T-cell (primary cell): ENCODE measurements at places on chromosomes 13 and 19.
A peak's percentile ranks its signal among the peaks of the same experiment; 100 is the strongest.

DNA sequence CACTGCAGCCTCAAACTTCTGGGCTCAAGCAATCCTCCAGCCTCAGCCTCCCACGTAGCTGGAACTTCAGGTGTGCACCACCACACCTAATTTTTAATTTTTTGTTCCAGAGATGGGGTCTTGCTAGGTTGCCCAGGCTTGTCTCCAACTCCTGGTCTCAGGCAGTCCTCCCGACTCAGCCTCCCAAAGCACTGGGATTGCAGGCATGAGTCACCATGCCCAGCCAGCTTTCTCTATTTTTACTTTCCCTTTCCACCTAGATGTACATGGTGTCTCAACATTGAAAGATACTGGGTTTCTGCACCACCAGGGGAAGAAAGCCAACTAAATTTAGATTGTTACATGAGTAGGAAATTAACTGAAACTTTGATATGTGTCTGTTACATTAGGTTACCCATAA lies 13.8 kb upstream of the ZNF846 start:
- DNase-seq: no peak

GRCh38 chr19:30178721-30179402 lies 193.3 kb upstream of the ZNF536 start:
- DNase-seq: no peak

DNA sequence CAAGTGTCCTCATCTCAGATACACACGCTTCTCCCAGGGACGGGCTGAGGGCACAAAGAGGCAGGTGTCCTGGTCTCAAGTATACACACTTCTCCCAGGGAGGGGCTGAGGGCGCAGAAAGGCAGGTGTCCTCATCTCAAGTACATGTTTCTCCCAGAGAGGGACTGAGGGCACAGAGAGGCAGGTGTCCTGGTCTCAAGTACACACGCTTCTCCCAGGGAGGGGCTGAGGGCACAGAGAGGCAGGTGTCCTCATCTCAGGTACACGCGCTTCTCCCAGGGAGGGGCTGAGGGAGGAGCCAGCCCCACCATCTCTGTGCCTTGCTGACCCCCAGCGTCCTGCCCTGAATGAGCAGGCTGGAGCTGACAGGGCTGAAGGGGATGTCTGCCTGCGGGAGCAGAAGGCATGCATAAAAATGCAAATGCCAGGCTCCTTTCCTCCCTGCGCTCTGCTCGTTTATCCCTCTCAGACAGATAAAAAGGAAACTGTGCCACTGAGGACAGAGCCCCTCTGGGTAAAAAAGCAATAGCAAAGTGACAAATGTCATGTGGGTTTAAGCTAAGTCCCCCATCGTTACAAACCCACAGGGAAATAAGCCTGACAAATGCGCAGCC lies 96.1 kb upstream of the UQCRFS1 start:
- no peak for DNase-seq

DNA sequence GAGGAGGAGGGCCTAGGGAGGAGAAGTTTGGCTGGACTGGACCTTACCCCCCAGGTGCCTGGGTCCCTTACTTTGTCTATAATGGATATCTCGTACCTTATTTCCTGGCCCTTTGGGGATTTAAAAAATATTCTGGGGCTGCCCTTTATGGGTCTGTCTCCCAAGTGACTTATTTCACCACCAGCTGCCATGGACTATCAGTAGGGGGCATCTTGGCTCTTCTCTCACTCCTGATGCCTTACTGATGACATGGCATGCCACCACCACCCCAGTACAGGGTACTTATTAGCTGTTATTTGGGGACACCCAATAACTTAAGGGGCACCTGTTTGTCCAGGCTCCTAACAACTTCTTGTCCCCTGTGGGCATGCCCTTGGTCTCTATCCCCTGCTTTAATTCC lies 38.0 kb downstream of the NFIX start:
- no peak for DNase-seq

DNA sequence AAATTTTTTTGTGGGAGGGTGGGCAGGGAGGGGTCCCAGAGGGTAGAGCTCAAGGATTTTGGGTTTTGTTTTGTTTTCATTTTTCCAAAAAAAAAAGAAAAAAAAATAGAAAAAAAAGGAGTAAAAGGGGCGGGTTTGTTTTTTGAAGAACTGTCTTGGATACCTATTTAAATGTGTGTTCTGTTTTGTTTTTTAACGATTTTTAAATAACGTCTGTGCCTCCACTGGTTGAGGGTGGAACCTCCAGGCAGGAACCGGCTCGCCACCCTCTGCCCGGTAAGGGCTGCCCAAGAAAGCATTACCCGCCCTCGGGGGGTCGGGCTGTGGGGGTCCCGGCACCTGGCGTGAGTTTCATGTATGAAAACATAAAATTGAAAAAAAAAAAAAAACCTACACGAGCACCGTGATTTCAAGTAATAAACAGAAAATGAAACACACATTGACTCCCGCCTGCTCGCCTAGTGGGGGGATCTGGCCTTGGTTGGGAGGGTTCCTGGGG lies 10.4 kb downstream of the MIDN start:
- no peak for DNase-seq

GRCh38 chr13:46164661-46165060 lies 17.3 kb downstream of the LCP1 start:
- no peak for DNase-seq

GRCh38 chr19:6768236-6768785 lies 1.1 kb upstream of the SH2D3A start:
- DNase-seq: no peak

DNA sequence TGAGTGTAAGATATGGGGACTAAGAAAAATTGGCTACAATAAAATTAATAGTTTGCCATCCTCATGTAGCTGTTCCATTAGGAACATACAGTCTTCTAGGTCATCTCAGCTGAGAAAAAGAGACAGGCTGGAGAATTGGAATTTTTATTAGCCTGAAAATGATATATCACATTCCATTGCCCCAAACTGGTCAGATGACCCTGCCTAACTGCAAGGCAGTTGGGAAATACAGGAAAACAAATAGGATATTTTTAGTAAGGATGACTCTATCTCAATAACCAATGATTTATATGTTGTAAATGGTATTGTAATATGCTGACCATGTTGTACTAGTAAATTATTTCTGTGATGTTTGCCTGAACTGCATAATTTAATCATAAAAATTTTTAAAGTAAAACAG lies 673.8 kb downstream of the PCDH9 start:
- DNase-seq: no peak

GRCh38 chr19:46954502-46954992 lies 65.1 kb upstream of the NPAS1 start:
- DNase-seq: no peak

DNA sequence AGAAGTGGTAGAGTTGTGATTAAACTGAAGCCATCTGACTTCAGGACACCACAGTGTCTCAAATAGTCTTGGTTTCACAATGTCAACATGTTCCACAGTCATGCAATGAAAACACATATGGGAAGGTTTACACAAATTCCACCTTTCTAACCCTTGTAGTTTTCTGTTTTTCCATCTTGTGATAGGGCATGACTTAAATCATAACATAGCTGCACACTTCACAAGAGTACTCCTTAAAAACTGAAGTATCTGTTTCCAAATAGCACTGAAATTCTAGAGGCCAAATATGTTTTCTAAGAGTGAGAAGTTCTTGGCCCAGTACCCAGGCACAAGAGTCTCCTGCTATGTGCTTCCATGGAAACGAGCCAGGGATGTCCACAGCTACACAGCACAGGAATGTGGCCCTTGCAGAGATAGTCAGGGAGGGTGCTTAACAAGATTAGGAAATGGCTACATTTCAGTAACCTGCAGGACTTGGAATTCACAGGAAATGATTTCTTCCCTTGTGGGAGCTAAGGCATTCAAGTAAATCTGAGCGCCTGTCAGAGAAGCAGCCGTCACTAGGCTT lies 269.1 kb downstream of the NDFIP2 start:
- DNase-seq: no peak

GRCh38 chr13:106466691-106467426 lies 68.6 kb downstream of the EFNB2 start:
- DNase-seq: no peak

DNA sequence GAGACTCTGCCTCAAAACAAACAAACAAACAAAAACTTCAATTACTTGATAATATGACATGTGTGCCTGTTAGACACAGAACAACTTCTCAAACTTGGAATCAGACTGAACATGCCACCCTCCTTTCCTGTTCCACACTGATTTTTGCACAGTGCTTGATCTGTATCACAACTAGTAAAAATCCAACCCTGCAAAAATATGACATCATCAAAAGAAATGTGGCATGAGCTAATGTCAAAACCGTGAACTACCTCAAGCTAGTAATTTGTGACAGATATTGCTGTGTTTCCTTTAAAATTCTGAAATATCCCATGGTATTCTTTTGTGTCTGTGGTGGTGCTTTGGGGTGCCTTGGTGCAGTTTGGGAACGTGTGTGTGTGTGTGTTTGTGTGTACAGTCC lies 8.2 kb downstream of the MYCBP2 start:
- DNase-seq: no peak

DNA sequence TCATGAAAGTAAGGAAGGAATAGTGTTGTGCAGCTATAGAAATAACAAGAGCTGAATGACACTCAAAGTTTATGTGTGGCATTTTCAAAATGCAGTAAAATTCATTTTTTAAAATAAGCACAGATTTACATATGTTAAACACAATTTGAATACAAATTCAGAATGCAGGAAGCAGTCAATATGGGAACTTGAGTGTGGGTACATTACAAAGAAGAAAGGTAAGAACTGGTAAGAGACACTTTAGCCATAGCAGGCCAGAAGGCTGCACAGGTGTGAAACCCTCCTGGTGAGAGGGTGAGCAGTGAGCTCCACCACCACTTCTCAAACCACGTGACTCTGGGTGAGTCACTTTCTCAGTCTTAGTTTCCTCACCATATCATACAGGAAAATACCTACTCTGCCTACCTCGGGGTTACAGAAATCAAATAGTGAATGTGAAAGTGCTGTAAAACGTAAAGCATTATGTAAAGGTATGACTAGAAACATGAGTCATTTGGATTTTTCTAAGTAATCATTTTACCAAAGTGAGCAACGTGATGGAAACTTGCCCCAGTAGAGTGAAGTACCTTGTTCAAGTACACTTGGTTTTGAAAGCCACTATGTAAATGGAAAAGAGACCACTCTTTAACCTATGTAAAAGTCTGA lies 40.5 kb downstream of the USP12 start:
- peak; percentile 45 for DNase-seq

- no peak for DNase-seq
These were observed 460.3 kb upstream of the KLHL1 start for GRCh38 chr13:70568571-70568970.

DNA sequence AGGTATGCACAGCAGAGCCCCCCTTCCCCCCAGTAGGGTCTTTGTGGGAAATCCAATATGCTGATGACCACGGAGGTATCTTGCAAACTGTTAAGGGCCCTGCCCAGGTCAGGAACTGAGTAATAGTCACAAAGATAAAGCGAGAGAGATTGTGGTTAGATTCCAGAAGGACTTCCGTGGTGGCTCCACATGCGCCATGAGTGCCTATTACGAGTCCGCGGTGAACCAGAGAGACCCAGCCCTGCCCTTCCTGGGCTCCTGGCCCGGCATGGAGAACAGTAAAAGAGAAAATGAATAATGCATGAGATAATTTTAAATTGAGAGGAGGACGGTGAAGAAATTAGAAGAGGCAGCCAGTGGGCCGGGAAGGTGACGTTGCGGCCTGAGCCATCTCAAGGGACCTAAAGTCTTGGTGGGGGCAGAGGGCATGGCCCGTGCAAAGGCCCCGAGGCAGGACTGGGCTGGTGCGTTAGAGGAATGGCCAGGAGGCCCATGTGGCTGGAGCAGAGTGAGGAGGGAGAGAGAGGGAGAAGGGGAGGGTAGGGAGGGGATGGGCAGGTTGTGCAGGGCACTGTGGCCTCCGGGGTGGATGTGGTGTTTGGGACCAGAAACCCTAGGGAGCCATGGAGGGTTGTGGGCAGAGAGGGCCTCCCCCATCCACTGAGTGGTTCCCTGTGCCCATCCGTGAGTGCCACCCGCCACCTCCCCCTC lies 46.6 kb upstream of the NFIC start:
- DNase-seq: no peak

- DNase-seq: no peak
These were observed 16.0 kb downstream of the FGF9 start for GRCh38 chr13:21686751-21687391.

DNA sequence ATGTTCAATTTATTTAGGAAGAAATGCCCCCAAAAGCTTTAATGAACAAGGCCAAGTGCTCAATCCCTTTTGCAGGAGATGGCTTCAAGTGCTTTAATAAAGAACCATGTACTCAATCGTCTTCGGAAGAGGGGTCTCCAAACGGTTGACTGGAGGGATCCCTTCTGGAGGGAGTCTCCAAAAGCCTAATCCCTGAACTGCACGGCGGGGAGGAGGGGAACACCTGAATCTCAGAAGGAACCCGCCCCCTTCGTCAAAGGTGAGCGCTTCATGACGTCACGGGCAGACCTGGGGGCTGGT lies 505 bp downstream of the PAF1 start:
- DNase-seq: no peak

- DNase-seq: no peak
These were observed 948.3 kb downstream of the SLITRK1 start for GRCh38 chr13:82934000-82934399.

- no peak for DNase-seq
These were observed 25.1 kb upstream of the CD70 start for GRCh38 chr19:6616011-6616410.

GRCh38 chr13:91816263-91816807 lies 417.9 kb downstream of the GPC5 start:
- DNase-seq: no peak

GRCh38 chr13:46797501-46798237 lies 708 bp upstream of the ESD start:
- no peak for DNase-seq

- no peak for DNase-seq
These were observed 19.8 kb upstream of the SLC35E1 start for GRCh38 chr19:16591803-16592556.

DNA sequence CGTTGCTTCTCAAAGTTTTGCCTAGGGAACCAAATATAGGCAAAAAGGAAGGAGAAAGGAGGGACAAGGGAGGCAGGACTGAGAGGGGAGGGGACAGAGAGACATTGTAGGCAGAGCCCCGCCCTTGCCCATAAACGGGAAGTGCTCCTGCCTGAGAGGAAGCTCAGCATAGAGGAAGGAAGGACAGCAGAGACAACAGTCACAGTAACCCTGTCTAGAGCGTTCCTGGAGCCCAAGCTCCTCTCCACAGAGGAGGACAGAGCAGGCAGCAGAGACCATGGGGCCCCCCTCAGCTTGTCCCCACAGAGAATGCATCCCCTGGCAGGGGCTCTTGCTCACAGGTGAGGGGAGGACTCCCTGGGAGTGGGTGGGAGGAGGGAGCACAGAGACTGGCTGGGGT lies at the start of gene CEACAM21:
TSS of gene CEACAM21 (plus strand) at position 169 of the 400 bp plus-strand sequence. CDS start at position 278, 109 bp downstream.
- DNase-seq: peak; percentile 38

DNA sequence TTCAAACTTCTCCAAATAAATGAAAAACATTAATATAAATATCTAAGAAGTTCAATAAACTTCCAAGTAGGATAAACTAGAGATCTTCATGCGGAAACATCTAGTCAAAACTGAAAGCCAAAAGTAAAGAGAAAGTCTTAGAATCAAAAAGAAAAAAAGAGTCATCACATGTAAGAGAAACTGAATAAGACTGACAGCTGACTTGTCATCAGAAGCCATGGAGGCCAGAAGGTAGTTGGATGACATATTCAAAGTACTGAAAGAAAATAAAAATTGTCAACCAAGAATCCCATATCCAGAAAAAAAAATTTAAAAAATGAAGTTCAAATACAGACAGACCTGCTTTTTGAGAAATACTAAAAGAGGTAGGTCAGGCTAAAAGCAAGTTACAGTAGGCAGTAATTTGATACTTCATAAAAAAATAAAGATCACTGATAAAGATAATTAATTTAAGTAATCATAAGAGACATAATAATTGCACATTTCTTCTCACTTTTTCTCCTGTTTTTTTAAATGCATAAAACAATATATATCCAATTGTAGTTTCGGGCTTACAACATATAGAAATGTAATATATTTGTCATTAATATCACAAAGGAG lies 327.6 kb upstream of the PCDH9 start:
- DNase-seq: no peak
